ENCODE measurements at places on chromosomes 6 and 20.

DNA sequence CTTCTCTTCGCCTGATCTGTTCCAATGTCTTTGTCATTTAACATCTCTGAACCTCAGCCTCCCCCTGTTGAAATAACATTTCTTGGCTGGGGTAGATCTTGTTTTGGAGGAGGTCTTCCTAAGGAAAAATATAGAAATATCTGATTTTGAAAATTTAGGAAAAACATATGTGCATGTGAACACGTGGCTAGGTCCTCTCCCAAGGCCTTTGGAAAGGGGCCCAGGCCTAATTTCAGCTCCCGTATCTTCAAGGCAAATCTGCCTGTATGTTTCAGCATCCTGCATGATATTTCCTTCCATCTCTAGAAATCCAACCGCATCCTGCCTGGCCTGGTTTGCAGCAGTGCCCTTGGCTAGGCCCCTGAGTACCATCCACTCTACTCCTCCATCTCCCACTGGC lies 261.2 kb downstream of the PHACTR1 start:
- no peak for DNase-seq

DNA sequence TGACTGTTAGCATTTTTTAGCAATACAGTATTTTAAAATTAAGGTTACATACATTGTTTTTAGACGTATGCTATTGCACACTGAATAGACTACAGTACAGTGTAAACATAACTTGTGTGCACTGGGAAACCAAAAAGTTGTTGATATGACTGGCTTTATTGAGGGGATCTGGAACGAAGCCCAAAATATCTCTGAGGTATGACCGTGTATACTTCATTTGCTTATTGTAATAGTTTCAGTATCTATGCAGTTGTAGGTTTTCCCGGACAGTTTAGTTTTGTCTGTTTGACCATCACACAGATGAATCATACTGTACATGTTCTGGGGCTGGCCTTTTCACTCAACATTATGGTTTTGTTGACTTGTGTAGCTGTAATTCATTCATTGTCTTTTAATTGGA lies 6.9 kb upstream of the ZBTB12 start:
- DNase-seq: no peak

GRCh38 chr6:44474643-44475042 lies 87.1 kb downstream of the CDC5L start:
- DNase-seq: no peak

DNA sequence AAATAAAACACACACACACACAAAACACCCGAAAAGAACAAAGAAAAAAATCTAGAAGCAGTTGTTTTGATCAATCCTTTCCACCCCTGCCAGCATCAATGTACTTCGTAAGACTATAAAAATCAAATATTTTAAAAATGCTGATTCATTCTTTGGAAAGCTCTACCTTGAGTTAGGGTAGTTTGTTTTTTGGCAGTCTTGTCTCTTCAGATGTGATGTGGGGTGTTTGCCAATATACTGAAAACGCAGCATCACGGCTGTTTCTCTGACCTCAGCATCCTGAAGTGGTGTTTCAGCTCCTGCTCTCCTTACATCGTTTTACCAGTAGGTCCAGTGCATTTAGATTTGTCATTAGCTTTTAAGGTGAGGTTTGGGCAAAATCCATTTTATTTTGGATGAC lies 526.0 kb downstream of the UTRN start:
- DNase-seq: no peak

- DNase-seq: no peak
Observed at GRCh38 chr6:25419879-25420278, 140.7 kb downstream of the CARMIL1 start.

DNA sequence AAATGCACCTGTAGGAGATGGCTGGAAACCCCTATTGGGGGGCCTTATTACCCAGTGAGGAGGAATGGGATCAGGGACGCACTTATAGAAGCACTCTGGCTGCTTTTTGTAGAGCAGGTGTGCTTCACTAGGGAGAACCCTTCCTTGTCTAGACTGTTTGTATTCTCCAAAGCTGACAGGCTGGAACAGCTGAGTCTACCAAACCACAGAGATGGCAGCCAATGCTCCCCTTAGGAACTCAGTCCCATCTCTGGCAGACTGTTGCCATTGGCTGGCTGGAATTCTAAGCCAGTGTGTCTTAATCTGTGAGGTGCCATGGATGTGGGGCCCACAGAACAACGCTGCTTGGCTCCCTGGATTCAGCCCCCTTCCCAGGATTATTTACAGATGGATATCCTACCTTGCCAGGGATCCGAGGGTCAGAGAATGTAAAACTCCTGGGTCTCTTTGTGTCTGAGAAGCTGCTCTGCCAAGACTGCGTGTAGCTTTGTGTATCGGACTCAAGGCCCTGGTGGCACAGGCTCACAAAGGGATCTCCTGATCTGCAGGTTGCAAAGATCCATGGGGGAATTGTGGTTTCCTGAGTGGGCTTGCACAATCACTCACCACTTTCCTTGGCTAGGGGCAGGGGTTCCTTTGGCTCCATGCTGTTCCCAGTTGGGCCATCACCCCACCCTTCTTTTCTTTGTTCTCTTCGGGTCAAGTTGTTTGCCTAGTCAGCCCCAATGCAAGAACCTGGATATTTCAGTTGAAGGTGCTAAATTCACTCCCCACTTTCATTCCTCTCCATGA lies 26.1 kb downstream of the C6orf52 start:
- no peak for DNase-seq

DNA sequence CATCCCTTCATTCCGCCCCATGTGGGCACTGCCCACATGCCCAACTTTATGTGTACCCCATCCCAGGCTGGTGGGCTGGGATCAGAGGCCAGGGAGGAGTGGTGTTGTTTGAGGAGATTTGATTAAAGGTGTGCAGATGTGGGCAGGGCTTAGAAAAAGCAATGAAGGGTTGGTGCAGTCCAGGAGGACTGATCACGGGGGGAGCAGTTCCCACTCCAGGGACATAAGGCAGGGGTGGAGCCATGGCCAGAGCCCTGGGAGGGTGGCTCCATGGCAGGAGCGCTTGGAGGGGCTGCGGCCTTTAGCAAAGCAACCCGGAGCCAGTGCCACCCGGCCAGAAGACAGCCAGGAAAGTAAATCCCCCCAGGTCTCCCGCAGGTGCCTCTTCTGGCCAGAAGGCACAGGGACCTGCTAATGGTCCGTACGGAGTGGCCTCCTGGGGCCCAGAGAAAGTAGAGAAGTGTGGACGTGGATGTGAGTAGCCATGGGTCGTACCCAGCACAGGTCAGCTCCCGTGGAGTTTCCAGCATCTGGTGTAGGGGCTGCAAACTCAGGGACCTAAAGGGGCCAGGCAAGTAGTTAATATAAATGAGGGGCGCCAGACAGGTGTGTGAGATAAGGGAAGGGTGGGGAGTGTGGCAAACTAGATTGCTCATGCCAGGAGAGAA lies 62.1 kb upstream of the APCDD1L start:
- no peak for DNase-seq

GRCh38 chr6:21747441-21747840 lies 153.9 kb downstream of the SOX4 start:
- no peak for DNase-seq

GRCh38 chr6:35795453-35796071 lies 1.6 kb downstream of the CLPS start:
- no peak for DNase-seq

Data from D341Med (cell line).